HAP-1 (cell line): ENCODE measurements at places on chromosomes 5 and 9.

- DNase-seq, result no peak
Observed at GRCh38 chr5:74954919-74955318, 88.7 kb upstream of the FAM169A start.

DNA sequence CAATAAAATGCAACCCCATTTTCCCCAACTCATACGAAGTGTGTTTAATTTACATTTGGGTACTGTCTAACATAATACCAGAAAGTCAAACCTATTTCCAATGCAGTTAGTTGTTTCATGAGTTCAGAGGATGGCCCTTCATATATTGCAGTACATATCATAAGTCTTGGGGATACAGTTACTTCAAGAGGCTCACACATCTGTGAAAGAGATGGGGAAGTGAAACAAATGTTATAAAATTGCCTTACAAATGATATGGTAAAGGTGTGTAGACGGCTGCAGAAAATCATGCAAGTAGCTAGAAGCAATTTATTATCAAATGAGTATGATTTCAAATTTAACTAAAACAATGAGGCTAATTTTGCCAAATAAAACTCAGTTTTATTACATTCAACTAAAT, 219.0 kb upstream of the CDH12 start:
- no peak for DNase-seq

DNA sequence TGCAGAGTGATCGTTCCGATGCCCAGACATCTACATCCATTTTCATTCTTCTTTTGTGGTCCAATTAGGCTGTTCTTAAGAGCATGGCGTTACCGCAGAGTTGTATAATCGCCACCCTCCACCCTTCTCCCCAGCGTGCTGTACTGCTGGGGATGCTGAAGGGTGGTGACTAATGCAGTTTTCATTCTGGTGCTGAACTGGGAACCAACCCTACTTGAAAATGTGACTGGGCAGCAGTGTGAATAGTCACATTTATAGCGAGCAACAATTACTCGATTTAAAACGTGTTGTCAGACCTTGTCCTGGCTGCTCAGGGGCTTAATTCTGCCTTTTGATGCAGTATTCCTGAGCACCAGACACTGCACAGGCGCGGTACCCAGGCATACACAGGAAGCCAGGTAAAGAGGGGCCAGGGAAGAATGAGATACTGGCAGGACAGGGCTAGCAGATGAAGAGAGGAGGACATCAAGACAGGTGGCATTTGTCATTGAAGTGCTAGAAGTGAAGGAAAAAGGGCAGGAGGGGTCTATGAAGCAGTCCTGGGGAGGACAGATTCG, 719 bp upstream of the ISCA1 start:
- no peak for DNase-seq

DNA sequence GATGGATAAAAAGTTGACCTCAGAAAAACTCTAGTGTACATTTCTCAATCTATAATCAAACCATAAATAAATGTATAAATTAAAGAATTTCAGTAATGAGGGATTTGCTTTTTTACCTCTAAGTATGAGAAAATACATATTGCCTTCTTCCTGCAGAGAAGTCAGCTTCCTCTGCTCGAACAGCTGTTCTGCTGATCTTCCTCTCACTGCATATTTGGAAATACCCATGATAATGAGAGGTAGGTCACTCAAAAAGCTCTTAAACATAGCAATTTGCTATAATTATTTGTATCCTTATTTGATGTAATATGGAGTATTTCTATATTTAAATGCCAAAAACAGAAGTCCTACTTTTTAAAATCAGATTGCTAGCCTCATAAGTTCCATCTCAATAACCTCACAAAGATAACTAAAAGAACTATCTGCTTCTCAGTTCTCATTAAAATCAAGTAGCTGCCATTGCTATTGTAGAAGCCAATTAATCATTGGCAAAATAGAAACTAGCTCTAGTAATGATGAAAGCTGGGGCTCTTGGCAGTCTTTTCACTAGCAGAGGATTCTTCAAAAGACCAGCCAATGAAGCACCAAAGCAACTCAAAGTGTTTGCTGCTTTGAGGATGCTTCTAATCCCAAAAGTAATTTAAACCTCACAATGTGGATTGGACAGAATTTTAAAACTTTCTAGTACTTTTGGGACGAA, 35.7 kb upstream of the OR13D1 start:
- DNase-seq, result no peak
